ENCODE measurements at places on chromosomes 16 and 17.
A peak's percentile ranks its signal among the peaks of the same experiment; 100 is the strongest.

DNA sequence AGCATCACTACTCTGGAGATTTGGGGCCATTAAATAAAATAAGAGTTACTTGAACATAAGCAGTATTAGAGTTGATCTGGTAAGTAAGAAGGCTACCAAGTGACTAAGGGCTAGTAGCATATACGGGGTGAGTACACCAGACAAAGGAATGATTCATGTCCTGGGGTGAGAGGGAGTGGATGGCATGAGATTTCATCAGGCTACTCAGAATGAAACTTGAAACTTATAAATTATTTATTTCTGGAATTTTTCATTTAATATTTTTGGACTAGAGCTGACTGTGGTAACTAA lies 2.3 kb downstream of the SLFN5 start:
- peak; percentile 94 for DNase-seq

DNA sequence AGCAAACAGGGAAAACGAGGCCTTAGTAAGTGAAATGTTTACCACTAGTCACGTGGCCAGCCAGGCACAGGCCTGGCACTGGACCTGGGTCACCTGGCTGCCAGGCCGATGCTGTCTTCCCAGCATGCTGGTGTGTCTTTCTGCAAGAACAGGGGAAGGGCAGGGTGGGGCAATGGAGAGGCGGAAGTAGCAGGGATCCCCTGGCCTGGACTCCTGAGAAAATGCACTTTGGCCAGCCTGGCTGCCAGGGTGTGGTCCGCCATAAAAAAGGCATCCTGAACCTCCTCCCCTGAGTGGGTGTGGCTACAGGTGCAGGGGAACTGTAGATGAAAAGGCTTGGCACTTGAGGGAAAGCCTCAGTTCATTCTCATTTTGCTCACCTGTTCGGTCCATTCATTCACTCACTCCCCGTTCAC lies 1.0 kb upstream of the ANKRD40CL start:
- DNase-seq: no peak

DNA sequence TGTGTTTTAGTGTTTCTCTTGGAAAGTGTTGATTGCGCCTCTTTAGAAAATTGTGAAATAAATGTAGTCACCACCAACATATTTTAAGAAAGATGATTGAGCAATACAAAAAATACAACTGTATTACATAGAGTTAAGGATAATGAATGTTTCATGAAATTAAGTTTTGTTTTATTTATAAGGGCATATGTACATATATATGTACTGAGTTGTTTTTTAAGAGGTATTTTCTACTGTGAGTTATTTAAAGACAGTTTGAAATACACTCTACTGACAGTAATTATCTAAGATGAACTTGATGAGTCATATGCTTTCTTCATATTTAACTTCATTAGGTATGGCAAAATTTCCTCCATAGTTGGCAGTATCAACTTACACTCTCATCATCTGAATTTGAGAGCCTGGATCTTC lies 411.7 kb downstream of the HS3ST3B1 start:
- DNase-seq: peak; percentile 42

- DNase-seq: no peak
These were observed 15.1 kb downstream of the GNPTG start for GRCh38 chr16:1366712-1367299.

DNA sequence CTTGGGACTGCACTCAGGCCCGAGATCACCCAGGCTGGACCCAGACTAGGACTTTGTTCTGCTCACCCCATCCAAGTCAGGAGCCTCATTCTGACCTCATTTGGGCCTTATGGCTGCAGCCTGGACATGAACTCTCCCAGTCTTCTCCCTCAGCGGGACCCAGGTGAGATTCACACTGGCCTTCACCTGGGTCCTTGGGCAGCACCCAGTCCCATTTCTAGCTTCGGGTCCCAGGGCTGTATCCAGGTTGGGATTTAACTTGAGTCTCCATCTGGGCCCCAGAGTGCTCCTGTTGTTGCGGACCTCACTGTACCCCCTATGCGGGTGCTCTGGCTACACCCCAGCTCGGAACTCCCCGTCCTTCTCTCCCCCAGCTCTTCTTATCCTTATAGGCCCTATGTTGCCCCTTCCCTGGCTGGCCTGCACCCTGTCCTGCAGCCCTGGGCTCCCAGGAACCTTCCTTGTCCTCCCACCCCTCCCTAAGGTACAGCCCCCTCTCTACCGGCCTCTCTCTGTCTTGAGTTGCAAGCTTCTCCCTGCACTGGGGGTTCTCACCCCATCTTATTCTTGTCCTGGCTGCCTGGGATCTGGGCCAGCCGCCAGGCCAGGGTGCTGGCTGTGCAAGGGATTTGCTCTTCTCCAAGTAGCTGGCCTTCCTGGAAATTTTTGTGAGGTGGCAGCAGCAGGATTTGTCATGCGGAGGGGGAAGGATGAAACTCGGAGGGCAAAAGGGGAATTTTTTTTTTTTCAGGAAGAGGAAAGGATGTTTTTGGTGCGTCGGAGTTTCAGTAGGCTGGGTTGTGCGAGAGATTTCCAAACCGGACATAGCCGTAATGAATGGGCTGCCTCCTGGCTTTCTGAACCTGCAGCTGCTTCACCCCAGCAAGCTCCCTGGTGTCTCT lies 904 bp downstream of the MAP2K3 start:
- DNase-seq: peak; percentile 84

- DNase-seq: no peak
These were observed 68.0 kb upstream of the CREBBP start for GRCh38 chr16:3948378-3948995.

All from EH (cell line).